Stimulated activated CD4-positive, alpha-beta T cell treated with anti-CD3 and anti-CD28 coated beads, Interleukin-4, amount 100 ng/mL, for 1 hour (primary cell): ENCODE measurements at places on chromosomes 2 and 18.

DNA sequence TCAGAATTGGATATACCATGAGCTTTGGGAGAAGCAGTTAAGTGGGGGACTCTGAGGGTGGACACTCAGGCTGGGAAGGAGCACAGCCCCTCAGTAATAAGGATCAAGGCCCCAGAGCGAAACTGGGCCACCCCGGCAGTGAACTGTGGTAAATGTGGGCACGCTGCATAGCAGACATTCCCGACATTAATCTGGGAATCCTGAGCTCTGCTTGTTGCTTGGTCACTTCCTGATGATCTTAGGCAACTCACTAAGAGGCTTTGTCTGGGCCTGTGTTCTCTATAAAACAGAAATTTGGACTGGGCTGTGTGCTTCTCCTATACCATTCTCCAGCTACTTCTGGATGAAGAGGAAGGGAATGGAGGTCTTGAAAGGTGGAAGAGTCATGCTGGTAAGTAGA, 4.8 kb downstream of the TGFBRAP1 start:
- no peak for DNase-seq

GRCh38 chr2:24493713-24494112, 2.7 kb downstream of the NCOA1 start:
- DNase-seq, result no peak

DNA sequence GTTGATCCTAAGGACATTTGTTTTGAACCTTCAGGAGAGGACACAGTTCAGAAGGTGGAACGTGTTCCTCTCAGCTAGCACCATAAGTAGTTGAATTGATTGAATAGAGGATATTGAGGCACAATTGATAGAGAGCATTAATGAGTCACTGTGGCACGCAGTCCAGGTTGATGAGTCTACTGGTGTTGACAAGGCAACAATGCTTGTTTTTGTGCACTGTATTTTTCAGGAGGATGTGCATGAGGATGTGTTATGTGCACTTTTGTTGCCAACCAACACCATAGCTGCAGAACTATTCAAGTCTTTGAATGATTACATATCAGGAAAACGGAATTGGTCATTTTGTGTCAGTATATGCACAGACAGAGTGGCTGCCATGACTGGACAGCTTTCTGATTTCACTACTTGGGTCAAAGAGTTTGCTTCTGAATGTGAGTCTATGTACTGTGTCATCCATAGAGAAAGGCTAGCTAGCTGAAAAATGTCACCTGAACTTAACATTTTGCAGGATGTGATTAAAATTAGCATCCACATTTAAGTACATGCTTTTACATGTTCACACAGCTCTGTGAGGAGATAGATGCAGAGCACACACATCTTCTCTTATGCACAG, 140.1 kb upstream of the B3GNT2 start:
- DNase-seq, result no peak

- DNase-seq, result no peak
Measured at GRCh38 chr2:181042706-181043105, 62.3 kb downstream of the UBE2E3 start.

DNA sequence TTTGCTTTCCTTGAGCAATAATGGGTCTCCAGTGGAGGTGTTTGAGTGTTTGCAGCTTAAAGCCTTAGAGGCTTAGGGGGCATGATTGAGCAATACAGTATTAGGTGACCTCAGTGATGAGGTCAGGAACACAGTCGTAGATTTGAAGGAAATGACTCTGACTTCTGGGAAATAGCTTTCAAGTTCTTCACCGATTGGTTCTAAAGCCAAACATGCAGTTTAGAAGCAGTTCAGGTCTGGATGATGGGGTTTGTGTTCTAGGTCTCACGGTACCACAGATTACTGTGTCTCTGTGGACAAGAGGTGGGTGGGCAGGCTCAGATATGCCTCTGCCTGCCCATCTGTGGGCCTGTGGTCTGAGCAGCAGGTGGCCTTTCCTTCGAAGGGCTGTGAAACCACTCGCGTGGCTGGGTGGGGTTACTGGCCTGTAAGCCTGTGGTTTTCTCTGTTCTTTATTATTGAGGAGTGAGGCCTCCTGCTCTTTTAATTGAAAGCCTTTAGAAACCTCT, 7.8 kb downstream of the MTHFD2 start:
- DNase-seq, result no peak

DNA sequence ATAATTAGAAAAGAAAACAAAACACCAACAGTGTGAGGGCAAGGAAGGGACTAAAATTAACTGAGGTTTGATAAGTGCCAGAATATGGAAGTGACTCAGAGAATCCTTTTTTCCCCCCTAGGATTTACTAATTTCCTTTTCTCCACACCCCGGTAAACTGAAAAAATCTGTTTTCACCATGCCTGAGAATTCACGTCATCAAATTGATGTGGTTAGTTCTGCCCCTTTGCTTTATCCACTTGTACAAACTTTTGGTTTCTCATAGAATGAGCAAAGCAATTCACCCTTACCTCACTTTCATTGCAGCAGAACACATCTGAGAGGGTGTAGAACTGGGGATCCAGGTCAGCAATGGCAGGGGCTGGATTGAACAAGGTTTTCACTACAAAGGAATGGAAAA, 57.8 kb downstream of the RBKS start:
- DNase-seq, result no peak
